ENCODE measurements at places on chromosomes 12 and 14. TPM values are rescaled to one million over a fixed set of nuclear protein-coding genes. Genes with fewer than 3 reads are reported as not detected.

GRCh38 chr12:50581226-50582184 lies 76.7 kb downstream of the DIP2B start:
- DNase-seq: no peak

- DNase-seq: no peak
Measured at GRCh38 chr12:58832920-58833319, 87.4 kb downstream of the LRIG3 start.

C12orf54 gene
- polyA plus RNA-seq: not detected

- peak; percentile 98 for DNase-seq
Measured at GRCh38 chr14:34539407-34540180, at the start of gene EAPP. Gene EAPP, minus strand, starts transcription at chr14:34539701. Its CDS starts 73 bp downstream, at chr14:34539628.

- no peak for DNase-seq
Measured at GRCh38 chr12:26748412-26748740, 84.6 kb downstream of the ITPR2 start.

DNA sequence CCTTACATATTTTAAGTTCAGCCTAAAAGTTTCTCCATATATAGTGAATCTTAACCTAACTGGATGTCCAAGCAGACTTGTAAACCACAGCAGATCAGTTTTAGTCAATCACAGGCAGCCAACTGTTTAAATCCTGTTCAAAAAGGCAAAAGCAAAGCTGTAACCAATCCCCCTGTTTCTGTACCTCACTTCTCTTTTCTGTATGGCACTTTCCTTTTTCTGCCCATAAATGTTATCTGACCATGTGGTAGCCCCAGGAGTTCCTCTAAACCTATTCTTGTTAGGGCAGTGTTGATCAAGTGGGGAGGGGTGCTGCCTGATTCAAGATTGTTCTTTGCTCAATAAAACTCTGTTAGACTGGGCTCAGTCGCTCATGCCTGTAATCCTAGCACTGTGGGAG lies 8.5 kb upstream of the DACT1 start:
- no peak for DNase-seq

DNA sequence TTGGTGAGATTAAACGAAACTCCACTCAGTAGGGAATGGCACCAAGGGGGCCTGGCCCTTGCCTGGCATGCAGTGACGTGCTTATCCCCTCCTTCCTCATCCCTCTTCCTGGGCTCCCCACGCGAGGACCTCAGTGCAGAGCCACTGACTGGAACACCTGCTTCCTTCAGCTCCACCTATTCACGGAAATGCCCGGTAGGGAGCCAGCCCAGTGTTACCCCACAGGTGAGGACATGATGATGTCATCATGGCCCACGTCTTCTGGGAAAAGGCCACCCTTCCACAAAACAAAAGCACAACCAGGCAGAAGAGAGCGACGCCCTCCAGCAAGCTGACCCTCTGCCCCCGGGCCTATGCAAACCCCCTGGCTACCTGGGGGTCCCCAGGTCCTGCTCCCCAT lies 42.1 kb downstream of the CCDC85C start:
- no peak for DNase-seq

DNA sequence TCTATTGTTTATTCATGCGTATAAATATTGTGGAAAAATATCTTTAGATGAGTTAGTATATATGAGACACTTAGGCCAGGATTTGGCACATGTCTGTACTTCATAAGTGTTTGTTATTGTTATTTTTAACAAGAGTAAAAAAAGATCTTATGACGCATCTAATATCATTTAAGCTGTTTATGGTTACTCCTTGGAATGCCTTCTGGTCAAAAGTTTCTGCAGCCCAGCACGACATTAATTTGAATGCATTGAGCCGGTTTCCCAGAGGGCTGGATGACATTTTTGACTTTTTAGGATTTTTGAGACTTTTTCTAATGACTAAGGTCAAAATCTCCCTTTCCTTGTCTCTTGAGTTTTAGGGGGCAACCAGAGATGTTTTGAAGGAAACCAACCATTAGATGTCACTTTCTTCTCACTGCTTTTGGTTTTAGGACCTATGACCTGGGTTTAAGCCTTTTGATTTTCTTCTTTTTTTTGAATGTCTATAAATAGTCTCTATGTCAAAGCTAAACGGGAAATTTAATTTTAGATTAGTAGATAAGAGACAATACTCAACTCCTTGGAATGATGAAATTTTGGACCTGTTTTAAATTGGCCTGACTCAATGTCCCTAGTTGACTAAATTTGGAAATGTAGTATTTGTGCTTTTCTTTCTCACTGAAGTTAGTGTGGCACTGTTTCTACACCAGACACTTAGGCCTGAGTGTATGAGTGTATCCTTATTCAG lies 215.5 kb downstream of the AEBP2 start:
- DNase-seq: no peak

DNA sequence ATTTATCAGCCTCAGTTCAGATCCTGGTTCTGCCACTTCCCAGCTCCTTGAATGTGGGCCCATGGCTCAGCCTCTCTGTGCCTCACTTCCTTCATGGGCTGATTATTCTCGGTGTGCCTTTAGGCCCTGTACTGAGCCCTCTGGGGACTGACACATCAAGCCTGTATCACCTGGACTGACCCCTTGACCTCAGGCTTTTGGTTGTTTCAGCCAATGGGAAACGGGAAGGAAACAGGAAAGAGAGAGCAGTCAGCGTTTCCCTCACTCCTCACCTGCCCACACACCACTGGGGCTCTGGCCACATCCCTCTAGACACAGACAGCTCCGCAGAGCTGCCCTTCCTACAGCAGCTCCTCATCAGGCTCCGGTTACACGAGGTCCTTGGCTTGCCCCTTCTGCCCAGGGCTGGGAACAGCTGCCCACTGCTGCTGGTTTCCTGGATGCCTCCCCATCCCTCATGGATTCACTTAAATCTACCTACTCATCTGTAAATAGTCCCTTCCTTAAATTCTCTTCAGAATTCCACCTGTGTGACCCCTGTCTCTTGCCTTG lies 37.0 kb upstream of the ITPR2 start:
- no peak for DNase-seq

GRCh38 chr14:90336985-90337384 lies 5.2 kb upstream of the NRDE2 start:
- DNase-seq: no peak
